T-helper 22 cell (primary cell): ENCODE measurements at places on chromosomes 5 and 9.

DNA sequence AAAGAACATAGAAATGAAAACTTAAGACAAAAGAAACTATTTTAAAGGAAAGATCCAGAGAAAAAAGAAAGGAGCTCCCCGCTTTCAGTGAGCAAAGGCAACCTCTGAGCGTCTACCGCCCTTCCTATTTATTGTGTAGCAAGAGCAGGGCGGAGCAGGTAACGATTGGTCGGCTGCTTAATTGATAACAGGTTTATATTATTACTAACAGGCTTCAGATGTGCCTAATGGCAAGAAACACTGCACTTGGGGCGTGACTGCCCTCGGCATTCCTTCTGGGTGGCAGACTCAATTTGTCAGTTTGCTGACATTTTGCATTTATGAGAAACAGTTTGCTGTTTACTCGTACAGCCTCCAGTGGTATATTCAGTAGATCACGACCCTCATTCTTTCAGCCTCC, 482.7 kb upstream of the C9orf72 start:
- DNase-seq = no peak

GRCh38 chr5:173051746-173052145, 4.4 kb upstream of the CREBRF start:
- DNase-seq = no peak

DNA sequence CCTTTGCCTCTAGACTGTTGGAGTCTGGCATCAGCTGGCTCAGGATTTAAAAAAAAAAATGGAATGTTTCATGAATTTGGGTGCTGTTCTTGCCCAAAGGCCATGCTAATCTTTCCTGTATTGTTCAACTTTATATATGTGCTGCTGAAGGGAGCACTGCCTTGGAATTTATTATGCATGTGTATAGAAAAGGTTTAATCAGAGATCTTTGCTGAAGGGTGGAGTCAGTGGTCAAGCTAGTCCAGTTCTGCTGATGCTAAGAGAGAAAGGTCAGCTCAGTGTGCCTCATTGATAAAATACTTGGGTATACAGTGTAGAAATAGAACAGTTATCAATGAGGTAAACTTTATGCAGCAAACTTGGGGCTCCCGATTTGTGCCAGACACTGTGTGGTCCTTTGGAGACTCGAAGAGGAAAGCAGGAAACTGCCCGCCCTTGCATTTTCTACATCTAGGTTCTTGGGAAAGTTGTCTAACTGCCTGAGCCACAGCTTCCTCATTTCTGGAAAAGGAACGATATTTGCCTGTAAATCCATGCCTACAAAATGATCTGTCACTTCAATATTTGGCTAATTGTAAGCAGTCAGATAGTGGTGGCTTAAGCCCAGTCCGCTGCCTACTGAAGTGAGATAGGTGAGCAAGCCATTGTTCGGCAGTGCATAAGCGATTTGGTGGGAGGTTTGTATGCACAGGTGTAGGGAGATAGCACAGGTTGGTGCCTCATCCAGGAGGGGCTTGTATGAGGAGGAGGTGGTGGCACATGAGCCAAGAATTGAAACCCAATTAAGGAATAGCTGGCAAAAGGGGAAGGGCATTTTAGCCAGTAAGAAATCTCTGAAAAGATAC, 29.2 kb upstream of the GTF2H2C start:
- no peak for DNase-seq

DNA sequence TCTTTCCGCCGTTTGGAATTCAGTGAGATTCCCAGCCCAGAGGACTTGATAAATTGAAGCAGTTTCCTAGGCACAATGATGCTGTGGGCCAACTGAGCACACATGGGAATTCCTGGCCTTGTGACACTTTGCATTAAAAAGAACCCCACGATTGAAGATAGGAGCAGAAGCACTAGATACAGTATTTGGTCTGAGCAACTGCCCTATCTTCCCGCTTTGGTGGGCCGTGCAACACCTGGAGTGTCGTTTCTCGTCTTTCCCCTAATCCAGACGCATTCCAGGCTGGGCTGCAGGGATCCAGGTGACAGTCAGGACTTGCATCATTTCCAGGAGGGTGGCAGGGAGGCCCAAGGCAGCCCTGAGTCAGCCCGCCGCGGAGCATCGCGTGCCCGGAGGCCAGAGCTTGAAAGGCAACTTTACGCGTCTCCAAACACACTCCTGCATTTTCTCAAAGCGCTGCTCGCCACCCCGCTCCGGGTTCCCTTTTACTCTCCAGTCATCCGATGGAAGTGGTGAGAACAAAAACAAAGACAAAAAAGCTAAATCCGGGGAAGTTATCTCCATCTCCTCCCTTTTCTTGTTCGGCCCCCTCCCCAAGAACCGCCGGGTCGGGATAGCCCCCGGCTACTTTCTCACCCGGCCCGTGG, 753 bp upstream of the STC2 start:
- DNase-seq = no peak

DNA sequence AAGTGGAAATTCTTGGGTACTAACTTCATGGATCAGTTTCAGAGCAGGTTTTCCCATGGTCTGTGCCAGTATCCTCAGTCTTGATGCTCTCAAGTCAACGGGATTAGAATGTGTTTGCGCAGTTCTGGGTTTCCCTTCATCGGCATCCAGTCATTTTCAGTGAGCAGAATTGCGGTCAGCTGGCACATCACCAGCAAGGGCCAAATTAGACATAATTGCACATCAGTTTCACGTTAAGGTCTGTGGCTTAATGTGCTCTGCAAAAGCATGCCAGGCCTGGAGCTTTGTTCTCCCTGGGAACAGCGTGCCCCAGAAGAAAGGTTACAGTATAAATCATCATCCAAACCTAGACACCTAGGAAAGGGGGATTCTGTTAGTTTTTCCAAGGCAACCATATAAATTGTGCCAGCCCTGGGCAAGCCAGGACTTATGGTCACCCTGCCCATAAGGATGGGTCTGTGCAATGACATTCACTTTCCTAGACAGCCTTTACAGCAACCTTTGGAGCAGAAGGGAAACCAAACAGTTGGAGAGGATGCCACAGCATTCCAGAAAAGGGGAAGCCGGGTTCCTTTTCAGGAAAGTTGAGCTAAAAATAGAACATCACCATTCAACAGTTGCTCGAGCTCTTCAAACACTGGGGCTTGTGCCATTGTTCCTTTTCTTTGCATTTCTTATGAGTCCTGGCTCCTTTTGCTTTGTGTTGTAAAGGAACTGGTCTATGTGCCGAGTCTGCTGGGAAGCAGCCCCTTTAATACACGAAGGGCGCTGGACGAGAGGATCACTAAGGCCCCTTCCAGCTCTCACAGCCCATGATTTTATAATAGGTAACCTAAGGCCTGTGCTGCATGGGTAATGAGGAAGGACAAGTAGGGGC, 23.1 kb downstream of the IQGAP2 start:
- DNase-seq = no peak

GRCh38 chr9:128702949-128703615, 779 bp downstream of the PKN3 start:
- DNase-seq = no peak

- no peak for DNase-seq
Measured at GRCh38 chr9:131854334-131854733, 114.5 kb upstream of the RAPGEF1 start.

DNA sequence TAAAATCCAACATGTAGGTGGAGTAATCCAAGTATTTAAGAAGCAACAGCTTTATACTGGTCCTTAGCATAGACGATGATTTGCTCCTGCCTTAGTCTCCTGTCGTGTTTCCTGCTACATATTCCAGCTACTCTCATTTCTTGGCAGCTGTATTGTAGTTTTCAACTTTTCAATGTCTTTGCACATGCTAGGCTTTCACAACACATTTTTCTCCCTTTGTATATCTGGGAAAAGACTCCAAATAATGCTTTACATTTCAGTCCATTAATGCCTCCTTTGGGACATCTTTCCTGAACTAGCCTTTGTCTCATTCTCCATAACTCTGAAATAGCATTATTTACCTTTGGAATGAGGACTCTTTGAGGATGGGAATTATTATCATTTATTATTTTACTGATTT, 508.0 kb downstream of the PTPRD start:
- DNase-seq = no peak

- DNase-seq = no peak
Measured at GRCh38 chr9:124932333-124932732, 8.6 kb downstream of the GOLGA1 start.

DNA sequence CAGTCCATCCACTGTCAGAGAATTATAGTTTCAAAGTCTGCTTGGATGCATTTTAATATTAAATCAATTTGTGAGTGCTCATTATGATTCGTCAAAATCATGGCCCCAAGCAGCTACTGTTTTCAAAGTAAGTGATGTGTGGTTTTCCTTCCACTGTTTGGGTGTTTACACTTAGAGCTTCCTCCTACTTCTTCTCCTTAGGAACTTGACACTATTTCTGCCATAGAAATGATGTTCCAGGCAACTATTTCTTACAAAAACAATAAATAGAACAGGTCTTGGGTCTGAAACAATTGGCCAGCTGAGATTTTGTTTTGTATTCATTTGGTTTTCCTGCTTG, 132.8 kb upstream of the RAI14 start:
- DNase-seq = no peak

GRCh38 chr9:89675058-89675742, 70.4 kb downstream of the GADD45G start:
- DNase-seq = no peak

DNA sequence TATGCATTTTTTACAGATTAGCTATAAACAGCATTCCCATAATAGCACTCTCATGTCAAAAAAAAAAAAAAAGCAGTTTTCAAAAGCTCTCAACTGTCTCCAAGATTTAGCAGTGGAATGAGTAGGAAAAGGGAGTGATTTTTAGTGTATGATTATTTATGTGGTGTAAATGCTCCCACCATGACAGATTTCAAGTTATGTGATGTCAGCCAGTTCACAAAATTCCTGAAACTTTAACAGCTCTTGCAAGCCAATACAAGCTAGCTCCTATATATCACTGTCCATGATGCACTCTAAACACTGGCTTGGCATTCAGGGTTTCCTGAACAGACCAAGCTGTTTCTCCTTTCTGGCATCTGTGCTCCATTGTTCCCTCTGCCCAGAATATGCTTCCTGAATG, 7.9 kb upstream of the ANKDD1B start:
- no peak for DNase-seq

- no peak for DNase-seq
Measured at GRCh38 chr9:132241483-132241839, 79.6 kb downstream of the NTNG2 start.

DNA sequence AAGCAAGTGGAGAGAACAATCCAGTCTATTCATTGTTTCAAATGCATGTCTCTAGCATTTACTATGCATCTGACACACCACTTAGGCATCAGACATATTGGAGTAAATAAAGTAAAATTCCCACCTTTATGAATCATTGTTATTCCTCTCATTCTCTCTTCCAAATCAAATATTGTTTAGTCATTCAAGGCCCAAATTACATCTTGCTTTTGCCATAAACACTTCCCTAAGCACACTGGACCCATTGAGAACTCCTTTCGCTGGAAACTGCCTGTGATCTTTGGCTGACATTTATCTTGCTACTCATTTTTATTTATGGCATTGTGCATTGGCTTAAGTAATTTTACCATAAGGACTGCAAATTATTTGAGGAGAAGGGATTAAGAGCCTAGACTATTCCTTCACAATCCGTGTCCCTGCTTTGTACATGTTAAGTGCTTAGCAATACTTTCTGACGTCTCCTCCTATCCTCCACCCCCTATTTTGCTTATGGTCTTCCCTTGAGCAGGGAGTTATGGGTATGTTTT, 7.4 kb downstream of the C5orf46 start:
- DNase-seq = no peak

DNA sequence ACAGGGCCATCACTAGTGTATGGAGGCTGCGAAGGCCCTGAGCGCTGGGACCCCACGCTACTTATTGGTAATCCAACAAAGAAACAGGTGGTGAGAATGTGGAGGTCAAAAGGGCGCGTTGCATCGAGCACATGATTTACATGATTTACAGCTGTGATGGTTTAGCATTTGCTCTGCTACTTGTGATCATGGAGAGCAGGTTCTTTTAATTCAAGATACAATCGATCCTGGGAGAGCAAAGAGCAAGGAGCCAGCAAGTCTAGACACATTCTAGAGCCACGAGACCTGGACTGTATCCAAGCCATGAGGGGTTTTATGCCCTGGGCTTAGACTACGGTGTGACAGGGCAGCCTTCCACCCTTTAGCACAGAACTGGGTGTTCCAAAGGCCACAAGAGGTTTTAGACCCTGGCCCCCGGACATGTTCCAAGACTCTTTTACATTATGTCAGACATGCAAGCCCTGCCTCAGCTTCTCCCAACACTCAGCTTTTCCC, 47.0 kb upstream of the CLK4 start:
- no peak for DNase-seq

DNA sequence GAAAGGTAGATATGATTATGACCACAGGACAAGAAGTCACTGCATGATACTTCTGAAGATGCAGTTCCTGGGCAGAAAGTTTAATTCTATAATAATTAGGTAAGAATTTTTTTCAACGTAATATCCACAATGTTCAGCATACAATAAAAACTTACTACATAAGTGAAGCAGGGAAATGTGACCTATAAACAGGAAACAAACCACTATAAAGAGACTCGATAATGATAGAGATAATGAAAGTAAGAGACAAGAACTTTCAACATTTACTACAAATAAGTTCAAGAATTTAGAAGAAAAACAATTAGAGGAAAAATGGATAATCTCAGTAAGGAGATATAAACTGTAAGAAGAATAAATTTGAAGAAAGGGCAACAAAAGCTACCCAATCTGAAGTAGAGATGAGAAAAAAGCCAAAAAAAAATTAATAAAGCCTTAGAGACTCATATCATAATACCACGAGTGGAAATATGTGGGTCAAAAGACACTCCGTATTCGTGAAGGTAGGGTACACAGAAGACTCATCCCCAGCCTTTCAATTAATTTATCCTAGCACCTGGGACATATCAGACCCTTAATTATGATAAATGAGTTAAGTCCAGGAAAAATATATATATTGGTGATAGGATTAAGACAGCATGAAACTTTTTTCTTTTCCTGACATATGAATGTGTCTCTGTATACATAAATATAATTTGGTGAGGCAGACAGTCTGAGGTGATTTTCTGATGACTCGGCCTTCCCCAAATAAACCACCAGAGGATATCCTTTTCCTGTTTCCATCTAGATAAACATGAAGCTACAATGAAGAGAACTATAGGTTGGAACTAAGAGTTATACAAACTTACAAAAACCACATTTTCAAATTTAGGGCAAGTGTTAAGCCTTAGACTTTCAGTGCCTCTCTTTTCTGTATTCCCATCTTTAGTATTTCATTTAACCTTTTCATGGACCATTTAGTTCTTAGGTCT, 120.4 kb downstream of the RAPGEF6 start:
- peak; percentile 23 for DNase-seq

GRCh38 chr5:58450018-58450417, 9.9 kb downstream of the PLK2 start:
- no peak for DNase-seq
